H4 (cell line): ENCODE measurements at places on chromosomes 5 and 9. TPM values are rescaled to one million over a fixed set of nuclear protein-coding genes. Genes with fewer than 3 reads are reported as not detected.

- peak; percentile 45 for DNase-seq
Observed at GRCh38 chr9:1100945-1101344, 50.8 kb downstream of the DMRT2 start.

GRCh38 chr5:180628827-180629750 lies 20.3 kb downstream of the FLT4 start:
- no peak for DNase-seq

DNA sequence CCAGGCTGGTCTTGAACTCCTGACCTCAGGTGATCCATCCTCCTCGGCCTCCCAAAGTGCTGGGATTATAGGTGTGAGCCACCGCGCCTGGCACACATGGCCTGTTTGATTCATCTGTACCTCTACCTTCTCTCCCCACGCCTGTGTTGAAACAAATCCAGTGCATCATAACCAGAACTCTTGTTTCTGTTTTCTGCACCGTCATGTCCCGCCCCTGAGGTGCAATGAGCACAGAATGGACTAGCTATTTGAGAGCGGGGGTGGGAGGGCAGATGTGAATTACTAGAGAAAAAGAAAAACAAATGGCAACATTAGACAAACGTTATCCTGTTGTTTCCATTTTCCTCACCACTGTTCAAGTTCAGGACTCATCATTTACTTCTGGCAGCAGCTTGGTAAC lies 10.7 kb upstream of the FAM193B start:
- DNase-seq: no peak

DNA sequence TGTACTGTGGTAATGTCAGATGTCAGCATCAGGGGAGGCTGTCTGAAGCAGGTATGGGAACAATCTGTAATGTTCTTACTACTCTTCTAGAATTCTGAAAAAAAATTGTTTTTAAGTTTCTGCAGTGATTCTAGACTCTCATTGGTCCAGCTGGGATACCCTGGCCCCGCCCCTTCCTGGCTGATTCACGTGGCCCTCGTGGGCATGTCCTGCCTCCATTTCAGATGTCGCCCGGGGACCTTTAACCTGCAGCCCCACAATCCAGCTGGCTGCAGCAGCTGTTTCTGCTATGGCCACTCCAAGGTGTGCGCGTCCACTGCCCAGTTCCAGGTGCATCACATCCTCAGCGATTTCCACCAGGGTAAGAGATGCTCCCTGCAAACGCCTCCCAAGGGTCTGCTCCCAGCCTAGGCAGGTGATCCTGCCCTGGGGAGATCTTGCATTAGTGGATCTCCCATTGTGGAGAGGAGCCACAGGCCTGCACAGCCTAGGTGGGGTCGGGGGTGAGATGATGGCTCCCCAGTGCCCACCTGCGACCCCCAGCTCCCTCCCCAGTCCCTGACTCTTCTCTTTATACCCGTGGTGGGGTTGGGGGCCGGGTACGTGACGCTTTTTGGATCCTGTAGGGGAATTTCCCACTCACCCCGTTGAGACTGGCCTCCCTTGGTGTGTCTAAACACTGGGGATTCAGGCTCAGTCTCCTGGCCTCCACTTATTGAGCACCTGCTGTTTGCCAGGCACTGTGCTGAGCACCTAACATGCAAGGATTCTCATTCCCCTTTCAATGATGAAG lies 36.5 kb downstream of the LAMC3 start:
- no peak for DNase-seq

DNA sequence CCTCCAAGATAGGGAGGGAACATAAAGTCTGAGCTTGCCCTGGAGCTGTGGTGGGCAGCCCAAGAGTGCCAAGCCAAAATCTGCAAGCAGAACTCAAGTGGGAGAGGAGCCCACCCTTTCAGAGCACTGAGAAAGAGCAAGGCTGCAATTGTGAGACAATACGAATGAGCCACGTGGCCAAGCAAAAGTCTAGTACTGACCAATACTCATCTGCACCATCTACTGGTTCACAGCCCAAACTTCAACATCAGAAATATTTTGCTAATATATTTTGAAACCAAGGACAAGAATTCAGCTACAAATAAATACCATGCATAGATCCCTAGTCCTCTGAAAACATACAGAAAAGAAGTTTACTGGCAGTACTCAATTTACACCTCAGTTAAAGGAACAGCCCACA lies 696.2 kb upstream of the COX7C start:
- peak; percentile 17 for DNase-seq

DNA sequence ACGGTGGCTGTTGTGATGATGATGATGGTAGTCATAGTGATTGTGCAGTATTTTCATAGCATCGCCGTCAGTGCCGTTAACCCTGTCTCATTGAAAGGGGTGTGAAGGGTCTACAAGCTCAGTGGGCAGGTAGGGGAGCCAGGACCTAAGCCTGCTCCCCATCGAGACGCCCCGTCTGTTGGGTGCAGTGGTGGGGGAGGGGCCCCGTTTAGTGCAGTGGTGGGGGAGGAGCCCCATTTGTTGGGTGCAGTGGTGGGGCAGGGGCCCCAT lies 68.6 kb downstream of the COL5A1 start:
- no peak for DNase-seq

DNA sequence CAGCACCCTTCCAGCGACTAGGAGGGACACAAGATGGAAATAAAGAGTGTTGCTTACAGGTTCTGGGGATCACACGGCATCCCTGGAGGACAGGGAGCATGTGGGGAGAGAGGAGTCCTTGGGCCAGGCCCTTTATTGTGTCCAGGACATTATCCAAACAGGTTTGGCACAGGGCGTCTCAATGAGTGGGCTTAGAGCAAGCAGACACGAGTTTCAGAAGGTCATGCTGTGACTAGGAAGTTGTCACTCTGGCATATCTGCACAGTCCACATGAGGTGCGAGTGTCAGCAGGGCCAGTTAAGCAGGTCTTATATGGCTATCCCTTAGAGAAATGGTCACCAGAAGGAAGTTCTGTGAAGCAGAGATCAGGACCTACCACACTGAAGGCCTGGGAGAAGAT lies 174.5 kb upstream of the OTULINL start:
- no peak for DNase-seq

- DNase-seq: no peak
Observed at GRCh38 chr5:73440262-73440661, 8.3 kb downstream of the FOXD1 start.

GRCh38 chr9:77769246-77769645 lies 121.1 kb upstream of the GNA14 start:
- no peak for DNase-seq

DNA sequence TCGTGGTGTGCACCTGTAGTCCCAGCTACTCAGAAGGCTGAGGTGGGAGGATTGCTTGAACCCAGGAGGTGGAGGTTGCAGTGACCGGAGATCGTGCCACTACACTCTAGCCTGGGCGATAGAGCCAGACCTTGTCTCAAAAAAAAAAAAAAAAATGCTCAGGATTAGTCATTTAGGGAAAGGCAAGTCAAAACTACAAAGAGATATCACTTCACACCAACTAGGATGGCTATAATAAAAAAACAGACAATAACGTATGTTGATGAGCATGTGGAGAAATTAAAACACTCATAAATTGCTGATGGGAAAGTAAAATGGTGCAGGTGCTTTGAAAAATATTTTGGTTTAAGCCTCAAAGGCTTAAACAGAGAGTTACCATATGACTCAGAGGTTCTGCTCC lies 6.3 kb upstream of the ANKRD34B start:
- no peak for DNase-seq

DNA sequence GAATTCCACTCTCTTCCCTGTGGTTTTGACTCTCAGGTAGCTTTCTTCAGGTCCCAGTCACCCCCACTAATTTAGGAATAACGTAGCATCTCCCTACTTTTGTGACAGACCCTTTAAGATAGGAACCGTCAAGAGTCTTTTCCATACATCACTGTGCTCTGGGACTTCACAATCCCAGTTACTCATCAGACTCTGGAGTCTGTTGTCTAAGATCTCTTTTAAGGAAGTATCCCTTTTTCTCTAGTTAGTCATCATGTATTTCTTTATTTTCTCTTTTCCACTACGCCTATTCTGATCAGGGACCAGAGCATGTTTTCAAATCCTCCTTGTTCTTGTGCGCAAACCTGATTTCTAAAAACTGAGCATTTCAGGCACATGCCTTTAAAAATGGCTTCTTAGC lies 143.0 kb downstream of the GOLPH3 start:
- no peak for DNase-seq

The CETN3 gene
- total RNA-seq: 25.8 and 26.0 TPM in 2 replicates

The MOB3B gene
- total RNA-seq: 0.10 and 0.39 TPM in 2 replicates

The CAVIN4 gene
- 0.37 and 0.60 TPM in 2 replicates for total RNA-seq
